ENCODE measurements at places on chromosomes 3 and 15.
A peak's percentile ranks its signal among the peaks of the same experiment; 100 is the strongest.

DNA sequence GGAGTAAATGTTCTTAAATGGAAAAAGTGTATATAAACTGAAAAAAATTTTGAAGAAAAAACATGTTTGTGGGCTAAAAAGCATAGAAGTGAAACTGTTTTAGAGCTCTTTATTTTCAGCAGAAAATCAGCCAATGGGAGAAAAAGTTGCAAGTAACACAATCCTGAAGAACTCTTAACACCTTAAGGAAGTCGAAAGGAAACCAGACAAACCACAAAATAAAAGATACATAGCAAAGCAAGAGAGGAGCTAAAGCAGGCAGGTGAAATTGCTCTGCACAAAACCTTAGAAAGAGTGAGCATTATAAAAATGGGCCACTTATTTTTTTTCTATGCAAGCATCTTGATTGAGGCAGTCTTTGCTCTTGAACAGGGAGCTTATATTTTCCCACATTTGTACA lies 300.5 kb downstream of the RAP2B start:
- DNase-seq = no peak

DNA sequence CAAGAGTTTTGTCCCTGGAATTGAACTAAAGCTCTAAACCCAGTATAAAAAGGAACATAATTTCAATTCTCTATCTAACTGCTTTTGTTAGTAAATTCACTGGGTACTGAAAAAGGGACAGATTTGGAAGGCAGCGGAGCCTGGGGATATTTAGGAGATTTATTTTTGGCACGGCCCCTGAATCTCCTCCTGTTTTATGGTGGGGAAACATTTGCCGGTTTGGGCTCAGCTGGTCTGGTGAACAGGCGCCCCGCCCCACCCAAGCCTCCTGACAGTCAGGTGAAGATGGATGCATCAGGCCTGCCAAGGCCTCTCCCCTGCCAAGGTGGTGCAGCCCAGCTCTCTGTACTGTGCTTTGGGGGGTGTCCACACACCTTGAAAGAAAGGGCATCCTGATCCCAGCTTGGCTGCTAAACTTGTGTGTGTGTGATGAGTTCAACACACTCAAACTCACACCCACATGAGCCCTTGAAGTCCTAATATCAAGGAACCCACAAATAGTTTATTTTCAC lies 46.3 kb downstream of the EBLN2 start:
- DNase-seq = no peak

- no peak for DNase-seq
These were observed 20.6 kb downstream of the SMAD3 start for GRCh38 chr15:67085818-67086636.

- DNase-seq = no peak
These were observed 1.5 kb upstream of the AMOTL2 start for GRCh38 chr3:134375582-134376384.

- DNase-seq = no peak
These were observed 13.3 kb downstream of the ETV5 start for GRCh38 chr3:186095561-186096081.

DNA sequence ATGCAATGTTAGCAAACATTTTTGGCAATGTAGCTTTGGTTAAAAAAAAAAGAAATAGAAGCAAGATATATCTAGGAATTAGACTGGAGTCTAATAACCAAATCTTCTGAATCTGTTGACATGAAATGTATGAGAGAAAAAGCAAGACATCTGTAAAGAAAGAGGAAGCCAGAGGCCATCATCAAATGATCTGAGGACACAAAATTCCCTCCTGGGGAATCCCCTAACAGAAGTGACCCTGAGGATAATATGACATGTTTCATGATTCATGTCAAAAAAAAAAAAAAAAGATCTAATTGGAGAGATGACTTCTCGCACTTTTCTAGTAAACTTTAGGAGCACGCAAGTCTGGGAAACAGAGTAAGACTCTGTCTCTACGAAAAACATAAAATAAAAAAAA lies 70.9 kb downstream of the IMPG2 start:
- DNase-seq = no peak

DNA sequence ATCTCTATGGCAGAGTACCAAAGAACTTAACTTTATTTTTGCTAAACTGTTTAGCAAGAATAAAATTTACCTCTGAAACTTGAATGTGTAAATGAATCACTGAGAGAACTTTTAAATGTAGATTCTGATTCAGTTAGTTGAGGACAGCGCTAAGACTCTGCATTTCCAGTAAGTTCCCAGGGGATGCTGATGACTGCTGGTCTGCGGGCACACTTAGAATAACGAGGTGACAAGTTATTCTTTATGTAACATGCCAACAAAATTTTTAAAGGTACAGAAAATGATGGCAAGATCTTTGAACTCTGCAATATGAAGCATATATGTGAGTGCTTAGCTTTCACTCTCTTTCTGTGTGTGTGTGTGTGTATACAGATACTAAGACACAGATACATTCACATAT lies 56.4 kb downstream of the TGFBR2 start:
- DNase-seq = no peak

DNA sequence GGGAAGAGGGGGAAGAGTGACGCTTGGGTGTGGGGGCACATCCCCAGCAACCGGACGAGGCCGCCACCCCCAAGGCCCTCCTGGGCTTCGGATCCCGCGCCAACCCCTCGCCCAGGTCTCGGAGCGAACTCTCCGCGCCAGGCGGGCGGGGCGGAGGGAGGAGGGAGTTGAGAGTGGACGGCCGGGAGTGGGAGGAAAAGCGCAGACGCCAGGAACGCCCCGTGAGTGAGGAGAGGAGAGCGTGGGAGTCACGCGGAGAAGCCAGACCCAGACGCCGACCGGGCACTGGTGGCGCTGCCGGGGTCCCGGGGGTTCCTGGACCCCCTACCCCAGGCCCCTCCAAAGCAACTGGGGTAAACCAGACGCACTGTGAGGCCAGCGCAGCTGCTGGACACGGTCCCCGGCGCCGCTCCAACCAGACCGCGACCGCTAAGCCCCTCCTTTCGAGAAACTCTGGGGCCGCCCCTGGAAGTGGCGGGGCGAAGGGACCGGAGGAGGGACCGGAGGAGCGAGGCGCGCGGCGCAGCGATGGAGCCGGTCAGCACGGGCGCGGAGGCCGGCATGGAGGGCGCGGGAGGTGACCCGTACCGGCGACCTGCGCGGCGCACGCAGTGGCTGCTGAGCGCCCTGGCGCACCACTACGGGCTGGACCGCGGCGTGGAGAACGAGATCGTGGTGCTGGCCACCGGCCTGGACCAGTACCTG lies at the start of gene EFCC1:
TSS of gene EFCC1 (plus strand) at position 204 of the 705 bp plus-strand sequence. CDS start at position 529, 325 bp downstream.
- no peak for DNase-seq

- no peak for DNase-seq
These were observed 469.3 kb upstream of the MCTP2 start for GRCh38 chr15:93762036-93762435.

DNA sequence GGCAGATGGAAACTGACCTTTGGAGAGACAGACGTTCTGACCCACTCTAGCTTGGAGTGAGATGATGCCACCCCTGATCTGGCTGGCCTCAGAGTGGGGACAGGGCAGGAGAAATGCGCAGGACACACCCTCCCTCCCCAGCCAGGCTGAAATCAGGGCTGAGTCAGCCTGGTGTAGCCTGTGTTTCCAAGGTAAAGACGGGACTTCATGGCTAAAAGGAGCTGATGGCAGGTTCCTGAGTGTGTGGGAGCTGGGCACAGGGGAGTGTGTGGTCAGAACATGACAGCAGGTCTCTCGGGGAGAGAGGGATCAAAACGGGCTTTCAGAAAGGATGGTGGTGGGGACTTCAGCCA lies 14.6 kb upstream of the POLG start:
- DNase-seq = peak; percentile 70

- no peak for DNase-seq
These were observed 310.3 kb downstream of the OXSM start for GRCh38 chr3:26100176-26100575.

DNA sequence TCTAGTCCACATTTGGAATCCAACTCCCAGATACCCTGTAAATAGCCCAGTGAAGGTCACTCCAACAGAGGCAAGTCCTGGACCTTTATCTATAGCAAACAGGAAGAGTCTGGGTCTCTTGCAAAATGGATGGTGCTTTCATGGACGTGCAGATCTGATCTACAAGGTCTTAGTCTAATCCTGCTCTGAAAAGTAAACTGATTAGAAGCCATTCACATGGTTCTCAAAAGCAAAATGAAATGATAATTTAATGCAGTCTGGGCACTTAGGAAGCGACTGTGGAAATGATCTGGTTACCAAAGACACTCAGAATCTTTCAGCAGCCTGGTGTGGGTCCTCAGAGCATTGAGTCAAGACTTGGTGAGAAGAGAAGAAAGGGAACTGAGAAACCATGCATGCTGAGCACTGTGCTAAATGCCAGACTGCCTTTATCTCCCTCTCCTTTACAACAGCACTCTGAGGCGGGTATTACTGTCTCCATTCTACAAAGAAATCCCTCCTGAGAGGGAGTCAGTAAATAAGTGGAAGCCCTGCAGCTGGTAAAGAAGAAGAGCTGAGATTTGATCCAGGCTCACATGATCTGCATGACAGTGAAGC lies 29.0 kb downstream of the AQP9 start:
- DNase-seq = no peak

DNA sequence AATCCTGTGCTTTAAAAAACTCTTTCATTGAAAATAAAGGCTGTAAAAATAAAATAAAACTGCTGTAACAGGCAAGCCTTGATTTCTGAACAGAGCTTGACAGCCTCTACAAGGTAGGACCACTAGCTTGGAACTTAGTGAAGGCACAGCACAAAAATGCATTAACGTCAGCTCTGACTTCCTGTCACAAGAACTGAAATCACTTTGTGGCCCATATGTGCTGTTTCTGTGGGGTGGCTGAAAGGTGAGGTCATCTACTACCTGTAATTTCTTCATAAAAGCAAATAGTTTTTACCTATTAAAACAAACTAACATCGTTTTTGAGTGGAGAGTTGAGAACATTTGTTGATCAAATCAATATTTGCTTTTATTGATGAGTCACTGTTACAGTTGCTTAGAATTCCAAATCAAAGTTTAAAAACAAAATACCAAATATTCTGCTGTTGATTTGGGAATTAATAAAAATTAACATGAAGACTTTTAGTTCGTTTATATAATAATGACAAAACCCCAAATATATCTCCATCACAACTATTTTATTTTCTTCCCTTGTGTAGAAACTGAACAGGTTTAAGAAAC lies 1034.1 kb downstream of the MCTP2 start:
- no peak for DNase-seq

DNA sequence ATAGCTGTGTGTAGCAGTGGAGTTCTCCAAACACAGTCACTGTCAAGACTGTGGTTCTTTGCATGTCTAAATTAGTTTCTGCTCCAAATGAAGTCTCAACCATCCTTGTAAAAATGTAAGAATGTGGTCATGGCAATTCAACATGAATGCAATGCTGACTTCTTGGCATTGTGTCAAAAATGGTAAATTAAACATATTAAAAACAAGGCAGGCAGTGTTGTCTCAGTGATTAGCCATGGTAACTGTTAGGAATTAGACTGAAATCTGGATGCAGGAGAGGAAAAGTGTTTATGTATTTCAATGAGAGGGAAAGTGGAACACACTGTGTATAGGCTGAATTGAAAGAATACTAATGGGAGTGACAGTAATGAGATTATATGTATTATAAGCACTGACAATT lies 597.2 kb downstream of the EDEM1 start:
- no peak for DNase-seq

DNA sequence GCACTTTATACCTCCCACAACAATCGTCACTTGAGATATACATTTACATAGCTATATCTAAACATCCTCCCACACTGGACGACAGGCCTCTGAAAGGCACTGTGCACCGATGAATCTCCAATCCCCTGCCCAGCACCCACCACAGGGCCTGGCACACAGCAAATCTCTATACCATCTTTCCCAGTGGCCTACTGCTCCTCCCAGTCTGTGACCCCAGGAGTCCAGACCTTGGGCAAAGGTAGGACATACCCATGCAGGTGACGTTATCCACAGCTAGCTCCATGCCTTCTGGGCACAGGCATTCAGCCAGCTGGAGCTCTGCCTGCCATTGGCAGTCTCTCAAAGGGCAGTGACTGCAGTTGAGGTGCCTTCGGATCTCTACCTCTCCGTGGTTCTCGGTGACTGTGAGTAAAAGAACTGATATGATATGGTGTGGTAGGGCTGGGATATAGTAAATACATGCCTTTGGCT lies 5.8 kb downstream of the LTK start:
- DNase-seq = no peak

GRCh38 chr3:137110392-137110996 lies 152.7 kb downstream of the IL20RB start:
- no peak for DNase-seq

GRCh38 chr3:129360705-129361460 lies 67.6 kb downstream of the EFCAB12 start:
- no peak for DNase-seq

DNA sequence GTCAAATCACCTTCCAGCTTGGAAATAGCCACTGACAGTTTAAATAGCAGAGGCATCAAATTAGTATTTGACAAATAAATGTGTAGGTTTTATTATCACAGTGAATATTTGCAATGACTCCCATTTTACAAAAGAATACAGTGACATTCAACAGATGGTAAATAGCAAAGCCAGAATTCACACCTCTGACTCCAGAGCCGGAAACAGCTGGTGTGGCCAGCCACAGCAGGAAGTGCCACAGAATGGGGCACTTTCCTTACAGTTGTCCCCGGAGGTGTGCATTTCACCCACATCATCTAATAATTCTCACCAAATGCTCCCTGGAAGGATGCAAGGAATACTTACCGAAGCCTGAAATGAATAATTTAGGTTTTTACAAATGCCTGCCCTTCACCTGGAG lies 295.7 kb upstream of the WNT5A start:
- no peak for DNase-seq

DNA sequence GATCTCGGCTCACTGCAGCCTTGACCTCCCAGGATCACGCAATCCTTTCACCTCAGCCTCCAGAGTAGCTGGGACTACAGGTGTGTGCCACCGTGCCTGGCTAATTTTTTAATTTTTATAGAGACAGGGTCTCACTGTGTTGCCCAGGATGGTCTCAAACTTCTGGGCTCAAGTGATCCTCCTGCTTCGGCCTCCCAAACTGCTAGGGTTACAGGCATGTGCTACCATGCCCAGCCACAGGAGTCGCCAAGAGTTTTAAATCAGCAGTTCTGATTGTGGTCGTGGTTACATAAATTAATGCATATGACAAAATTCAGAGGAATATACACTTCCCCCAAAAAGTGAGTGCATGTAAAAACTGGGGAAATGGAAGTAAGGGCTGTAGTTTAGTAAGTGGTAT lies 32.9 kb downstream of the MEGF11 start:
- no peak for DNase-seq

- no peak for DNase-seq
These were observed at the start of gene RPL22L1 for GRCh38 chr3:170869645-170870593. TSS of gene RPL22L1 (minus strand) at chr3:170870195. CDS start at chr3:170870167, 28 bp downstream.
